Heart right ventricle (tissue), 16 donors: ENCODE measurements at places on chromosomes 6 and 20. TPM values are rescaled to one million over a fixed set of nuclear protein-coding genes. Genes with fewer than 3 reads are reported as not detected.

DNA sequence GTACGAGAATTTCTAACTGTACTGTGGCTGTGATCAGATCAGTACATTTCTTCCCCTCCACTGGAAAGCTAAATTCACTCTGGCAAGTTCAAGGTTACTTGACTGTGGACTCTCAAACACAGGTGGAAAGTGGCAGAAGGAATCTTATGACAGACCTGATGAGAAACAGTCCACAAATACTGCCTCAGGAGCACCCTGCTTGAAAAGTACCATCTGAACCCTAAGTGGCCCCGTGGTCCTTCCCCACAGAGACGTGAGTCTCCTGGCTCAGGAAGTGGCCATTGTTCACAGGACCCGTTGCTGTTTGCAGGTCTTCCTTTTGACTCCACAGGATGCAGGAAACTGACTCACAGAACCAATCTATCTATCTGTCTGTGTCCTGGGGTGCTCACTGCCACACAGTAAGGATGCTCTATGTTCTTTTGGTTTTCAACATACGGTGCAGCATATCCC lies 47.5 kb upstream of the NHSL1 start:
- DNase-seq: no peak

DNA sequence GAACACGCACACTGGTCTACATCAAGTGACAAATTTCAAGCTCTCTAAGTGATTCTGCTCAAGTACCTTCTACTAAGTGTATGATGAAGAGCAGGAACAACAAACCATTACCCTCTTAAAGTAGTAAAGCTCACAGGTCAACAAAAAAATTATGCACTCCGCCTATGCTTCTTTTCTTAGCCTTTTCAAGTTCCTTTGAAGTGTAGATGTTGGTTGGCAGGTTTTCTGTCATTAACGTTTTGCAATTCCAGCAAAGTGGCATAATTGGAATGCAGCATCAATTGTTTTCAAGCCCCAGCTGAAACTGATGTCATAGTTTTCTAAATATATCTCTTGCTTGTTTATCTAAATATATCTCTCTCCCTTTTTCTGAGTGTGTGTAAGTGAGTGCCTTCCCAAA lies 396.9 kb upstream of the EYS start:
- no peak for DNase-seq

DNA sequence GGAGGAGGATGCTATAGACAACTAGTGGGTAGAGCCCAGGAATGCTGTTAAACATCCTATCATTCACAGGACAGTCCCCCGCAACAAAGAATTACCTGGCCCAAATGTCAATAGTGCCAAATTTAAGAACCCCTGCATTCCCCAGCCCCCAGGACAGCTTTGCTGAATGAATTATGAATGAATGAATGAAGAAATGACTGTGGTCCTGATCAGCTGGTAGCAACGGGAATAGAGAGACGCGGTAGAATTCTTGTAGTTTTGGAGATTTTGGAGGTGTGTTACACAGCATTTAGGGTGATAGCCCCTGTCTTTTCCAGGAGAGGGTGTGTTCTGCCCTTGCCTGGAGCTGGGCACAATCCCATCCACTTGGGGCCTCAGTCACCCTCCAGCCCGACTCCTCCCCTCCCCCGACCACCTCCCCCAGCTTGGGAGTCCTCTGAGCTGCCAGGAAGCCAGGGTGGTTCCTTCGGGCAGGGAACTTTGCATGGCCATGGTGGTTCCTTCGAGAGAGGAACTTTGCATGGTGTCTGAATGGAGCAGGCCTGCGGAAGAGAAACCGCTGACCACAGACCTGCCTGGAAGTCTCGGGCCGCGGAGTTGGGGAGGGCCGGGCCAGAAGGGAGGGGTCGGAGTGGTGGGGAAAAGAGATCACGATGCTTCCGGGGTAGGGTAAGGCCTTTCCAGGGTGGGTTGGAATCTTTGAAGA lies 1.0 kb upstream of the HCK start:
- peak; percentile 47 for DNase-seq

GRCh38 chr6:169800668-169801395 lies 49.4 kb downstream of the ERMARD start:
- no peak for DNase-seq

DNA sequence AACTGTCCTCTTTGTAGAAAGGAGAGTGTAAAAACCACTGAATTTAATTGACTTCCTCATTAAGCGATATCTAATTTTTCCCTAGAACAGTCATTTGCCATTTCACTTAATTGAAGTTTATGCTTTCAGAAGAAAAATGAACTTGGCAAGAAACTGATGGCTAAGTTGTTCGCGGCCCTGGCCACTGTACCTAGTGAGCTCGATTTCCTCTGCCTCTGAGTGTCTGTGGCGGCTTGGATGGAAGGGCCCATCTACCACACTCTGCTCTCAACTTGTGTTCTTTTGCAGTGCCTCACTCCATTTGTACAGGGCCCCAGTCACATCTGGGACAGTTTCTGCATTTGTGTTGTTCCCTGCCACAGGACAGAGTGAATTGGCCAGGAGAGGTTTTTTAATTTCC lies 102.9 kb downstream of the BCAS1 start:
- no peak for DNase-seq

GRCh38 chr6:110232450-110232849 lies 52.2 kb downstream of the CDC40 start:
- DNase-seq: no peak

- DNase-seq: no peak
Measured at GRCh38 chr20:58986286-58986967, 5.4 kb downstream of the NELFCD start.

- DNase-seq: peak; percentile 63
Measured at GRCh38 chr6:148559848-148560433, 186.9 kb upstream of the UST start.

DNA sequence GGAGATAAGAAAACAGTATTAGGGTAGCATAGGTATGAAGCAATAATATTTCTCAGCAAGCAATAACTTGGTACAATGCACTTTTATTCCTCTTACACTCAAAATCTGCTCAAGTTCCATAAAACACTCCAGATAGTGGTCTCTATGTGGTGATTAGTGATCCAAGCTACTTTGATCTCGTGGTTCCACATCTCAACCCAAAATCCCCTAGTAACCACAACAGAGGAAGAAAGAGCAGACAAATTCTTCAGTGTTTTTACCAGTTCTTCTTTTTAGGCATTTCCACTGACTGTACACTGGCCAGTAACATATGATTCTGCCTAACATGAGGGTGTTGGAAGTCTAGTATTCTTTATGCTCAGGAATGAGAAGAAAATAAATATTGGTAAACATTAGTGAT lies 309.0 kb upstream of the PTCHD4 start:
- DNase-seq: no peak

- DNase-seq: no peak
Measured at GRCh38 chr20:30594112-30594511, 663.4 kb upstream of the DEFB115 start.

- DNase-seq: no peak
Measured at GRCh38 chr20:33301192-33301930, 18.3 kb downstream of the BPIFB1 start.

- no peak for DNase-seq
Measured at GRCh38 chr6:82890240-82890639, 175.4 kb downstream of the UBE3D start.

DNA sequence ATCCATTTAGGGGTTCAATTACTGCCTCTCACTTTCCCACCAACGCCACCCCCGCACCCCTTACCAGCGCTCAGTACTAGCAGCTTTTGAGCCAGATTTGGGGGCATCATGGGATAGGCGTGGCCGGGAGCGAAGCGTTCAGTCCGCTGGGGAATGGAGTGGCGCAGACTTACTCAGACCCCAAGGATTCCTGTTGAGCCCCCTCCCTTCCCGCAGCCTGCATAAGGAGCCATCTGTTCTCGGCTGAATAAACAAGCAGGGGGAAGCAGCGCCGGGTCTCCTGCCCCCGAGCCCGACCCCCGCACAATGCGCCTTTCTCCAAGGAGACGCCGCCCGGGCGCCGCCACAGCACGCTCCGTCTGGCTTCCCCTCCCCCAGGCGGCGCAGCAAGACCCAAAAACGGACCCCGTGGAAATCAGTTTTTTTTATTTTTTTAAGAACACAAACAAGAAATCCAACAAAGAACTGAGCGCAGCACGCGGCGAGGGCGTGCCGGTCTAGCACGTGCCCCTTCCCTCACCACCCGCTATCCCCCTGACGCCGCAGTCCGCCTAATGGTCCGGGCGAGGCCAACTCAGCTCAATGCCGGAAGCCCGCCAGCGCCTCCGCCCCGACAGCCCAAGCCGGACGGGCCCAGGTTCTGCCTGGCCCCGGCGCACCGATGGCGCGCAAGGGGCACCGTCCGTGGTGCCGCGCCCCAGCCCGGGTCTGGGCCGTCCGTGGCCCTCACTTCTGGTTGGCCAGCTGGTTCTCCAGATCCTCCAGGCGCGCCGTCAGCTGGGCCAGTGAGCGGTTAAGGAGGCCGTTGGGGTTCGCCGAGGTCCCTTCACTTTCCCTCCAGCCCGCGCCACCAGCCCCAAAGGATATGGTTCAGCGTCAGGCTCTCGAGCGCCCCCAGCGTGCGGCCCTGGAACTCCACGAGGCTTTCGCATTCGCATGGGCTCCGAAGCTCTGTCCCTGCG lies 13.3 kb upstream of the RBPJL start:
- DNase-seq: peak; percentile 82

- DNase-seq: no peak
Measured at GRCh38 chr6:52573295-52573694, 3.6 kb downstream of the TRAM2 start.

DNA sequence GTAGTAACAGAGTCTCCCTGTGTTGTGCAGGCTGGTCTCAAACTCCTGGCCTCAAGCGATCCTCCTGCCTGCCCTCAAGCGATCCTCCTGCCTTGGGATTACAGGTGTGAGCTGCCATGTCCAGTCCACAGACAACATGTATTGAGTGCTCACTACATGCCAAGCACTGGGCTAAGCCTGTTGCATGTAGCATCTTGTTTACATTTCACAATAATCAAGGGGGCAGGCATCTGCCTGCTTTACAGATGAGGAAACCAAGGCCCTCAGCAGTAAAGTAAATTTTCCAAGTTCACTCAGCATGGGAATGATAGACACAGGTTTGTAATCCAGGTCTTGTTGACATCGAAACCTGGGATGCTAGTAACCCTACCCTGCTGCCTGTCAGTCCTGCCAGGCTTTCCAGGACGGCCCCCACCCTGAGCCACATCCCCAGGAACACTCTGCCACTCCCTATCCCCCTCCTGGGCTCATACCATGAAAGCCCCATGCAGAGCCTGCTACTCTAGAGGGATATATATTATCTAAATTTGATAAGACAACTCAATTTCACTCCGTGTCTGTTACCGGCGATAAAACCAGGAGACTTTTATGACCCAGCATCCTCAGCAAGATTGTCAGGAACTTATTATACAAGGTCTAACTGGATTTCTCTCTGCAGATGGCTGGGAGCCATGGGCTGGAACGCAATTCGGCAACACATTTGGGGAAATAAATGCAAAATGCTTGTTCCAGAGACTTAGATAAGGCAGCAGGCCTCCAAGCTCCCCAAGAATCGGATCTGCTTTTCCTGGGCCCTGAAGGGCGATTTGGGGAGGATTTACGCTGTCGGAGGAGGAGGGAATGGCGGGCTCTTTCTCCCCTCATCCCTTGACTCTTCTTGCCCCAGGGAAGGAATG lies 30.4 kb downstream of the CD40 start:
- no peak for DNase-seq

DNA sequence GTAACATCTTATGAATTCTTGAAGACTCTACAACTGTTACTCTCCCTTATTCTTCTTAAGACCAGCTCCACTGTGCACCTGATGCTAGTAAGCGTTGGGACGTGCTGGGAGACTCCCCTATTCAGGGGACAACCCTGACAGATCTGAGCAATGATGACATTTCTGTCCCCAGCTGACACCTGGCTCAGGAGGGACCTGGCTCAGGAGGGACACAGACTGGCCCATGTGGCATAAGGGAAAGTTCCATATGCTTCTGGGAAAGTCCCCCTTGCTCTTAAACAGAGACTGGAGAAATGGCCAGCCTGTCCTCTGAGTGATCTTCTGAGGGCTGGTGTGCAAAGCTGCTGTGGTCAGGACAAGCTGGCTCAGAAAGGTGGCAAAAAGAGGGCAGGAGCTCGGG lies 10.0 kb upstream of the CD93 start:
- DNase-seq: no peak

DNA sequence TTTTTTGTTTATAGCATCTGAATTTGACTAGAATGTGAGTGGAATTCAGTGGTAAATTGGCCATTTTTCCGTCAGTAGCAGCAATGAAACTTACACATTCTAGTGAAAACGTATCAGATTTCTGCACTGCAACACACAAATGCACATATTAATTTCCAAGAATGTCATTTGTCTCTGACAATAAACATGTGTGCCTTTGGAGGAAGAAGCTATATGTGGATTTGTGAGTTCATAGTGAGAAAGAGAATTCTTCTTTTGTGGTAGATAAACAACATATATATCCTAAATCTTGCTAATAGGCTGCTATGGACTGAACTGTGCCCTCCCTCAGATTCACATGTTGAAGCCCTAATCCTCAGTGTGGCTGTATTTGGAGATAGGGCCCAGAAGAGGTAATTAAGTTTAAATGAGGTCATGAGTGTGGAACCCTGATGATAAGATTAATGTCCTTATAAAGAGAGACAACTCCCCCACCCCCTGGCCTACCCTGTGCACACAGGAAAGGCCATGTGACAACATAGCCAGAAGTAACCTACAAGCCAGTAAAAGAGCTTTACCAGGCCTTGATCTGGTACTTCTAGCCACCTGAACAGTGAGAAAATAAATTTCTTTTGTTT lies 200.2 kb upstream of the EYA4 start:
- peak; percentile 31 for DNase-seq

DNA sequence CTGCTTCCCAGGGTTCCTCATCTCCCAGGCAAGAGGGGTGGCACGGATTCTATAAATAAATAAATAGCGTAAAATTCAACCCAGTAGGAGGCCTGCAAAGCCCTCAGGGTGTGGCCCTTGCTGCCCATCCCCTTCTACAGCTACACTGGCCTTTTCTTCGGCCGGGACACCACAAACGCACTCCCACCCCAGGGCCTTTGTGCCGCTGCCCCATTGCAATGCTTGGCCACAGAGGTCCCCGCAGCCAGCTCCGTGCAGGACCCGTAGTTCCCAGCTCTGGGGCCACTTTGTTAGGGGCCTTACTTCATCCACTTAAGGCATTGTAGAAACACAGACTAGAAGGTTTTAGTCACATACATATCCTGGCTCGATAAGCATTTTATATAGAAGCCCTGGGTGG lies 151.2 kb downstream of the ERMARD start:
- DNase-seq: no peak

DNA sequence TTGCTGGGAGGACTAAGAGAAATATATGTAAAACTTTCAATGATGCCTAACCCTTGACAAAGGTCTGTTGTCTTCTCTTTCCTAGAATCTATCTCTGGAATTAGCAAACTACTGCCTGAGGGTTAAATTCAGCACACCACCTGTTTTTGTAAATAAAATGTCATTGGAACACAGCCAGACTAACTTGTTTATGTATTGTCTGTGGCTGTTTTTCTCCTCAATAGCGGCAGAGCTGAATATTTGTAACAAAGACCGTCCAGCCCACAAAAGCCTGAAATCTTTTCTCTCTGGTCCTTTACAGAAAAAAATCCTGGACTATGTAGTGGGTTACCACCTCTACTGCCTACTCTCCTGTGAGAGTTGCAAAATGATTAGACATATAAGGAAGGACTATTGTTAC lies 33.3 kb upstream of the SYNDIG1 start:
- no peak for DNase-seq

The LRRC73 gene
- total RNA-seq: 2.5 TPM

The SLC22A2 gene
- not detected for total RNA-seq

The HECA gene
- 33.5 TPM for total RNA-seq

The LGSN gene
- not detected for total RNA-seq

The SLC35D3 gene
- total RNA-seq: not detected

The KCNK15 gene
- 0.30 TPM for total RNA-seq

The MARCKS gene
- 15.8 TPM for total RNA-seq

The CGAS gene
- total RNA-seq: 1.5 TPM
